ENCODE measurements at places on chromosomes 1 and 21.

DNA sequence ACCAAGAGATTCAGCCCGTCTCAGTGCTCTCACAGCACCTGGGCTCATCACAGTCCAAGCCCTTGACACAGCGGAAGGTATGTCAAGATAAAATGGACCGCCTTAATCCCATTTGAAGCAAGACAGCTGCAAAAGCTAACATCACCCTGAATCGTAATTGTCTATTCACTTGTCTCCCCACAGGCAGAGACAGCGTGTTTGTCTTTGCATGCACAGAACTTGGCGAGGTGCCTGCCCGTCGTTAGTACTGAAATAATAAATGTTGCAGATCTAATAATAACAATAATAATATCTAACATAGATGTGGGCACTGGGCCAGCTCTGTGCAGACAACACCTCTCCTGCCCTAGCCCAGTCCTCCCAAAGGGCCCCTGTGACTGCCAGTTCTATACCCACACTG is 271.7 kb downstream of the NPHP4 start:
- no peak for DNase-seq

- DNase-seq, result no peak
These were observed 86.6 kb downstream of the ASTN1 start for GRCh38 chr1:177077734-177078499.

DNA sequence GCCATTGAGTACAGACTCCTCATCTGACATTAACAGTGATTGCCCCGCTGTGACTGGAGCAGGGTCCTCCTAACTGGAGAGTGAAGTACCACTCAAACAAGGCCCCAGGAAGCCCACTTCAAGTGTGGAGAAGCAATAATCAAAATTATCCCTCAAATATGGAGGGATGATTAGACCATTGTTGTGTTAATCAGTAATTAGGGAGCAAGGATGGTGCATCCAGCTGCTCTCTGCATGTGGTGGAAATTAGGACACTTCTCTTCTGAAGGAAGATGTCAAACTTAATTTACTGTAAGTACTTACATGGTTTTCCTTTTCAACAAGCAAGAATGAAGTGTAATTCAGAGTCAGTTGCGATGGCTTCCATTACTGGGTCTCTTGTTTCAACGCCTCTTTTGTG is 3.4 kb upstream of the ZP4 start:
- DNase-seq, result no peak

DNA sequence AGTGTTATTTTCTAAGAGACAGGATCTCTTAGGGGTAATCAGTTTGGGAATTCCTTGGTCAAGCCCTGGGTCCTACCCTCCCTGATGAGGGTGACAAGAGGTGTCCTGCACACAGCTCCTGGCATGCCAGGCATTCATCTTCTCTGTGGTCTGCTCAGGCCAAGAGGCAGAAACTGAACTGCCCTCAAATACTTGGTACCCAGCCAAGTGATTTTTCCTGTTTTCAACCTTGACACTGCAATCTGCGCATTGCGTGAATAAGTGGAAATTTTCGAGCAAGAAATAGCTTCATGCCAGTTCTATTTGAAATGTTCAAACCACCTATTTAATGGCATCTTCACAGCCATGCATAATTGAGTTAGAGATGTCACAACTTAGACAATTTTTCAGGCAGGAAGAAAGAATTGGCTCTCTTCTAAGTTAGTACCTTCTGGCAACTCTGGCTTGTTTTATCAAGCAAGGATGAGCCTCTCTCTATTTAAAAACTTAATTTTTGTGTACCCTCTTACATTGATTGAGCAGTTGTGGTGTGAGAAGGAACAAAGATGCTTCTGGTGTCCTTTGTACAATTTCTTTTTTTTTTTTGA is 27.0 kb downstream of the DNM3 start:
- DNase-seq, result no peak

DNA sequence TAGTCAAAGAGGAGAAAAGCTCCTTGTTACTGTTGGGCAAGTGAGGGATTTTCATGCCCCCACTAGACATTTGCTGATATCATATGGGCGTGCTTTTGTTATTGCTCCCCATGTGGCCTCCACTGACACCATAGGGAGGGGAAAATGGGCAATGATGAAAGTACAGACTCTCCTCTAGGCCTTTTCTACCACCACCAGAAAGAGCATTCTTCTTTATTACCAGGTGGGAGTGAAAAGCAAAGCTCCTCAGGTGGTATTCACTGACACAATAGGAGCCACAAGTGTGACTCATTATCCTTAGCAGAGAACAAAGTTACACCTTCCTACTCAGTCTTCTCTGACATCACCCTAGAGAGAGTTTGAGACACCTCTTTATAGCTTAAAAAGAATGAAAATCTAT is 667.1 kb downstream of the LTN1 start:
- no peak for DNase-seq

DNA sequence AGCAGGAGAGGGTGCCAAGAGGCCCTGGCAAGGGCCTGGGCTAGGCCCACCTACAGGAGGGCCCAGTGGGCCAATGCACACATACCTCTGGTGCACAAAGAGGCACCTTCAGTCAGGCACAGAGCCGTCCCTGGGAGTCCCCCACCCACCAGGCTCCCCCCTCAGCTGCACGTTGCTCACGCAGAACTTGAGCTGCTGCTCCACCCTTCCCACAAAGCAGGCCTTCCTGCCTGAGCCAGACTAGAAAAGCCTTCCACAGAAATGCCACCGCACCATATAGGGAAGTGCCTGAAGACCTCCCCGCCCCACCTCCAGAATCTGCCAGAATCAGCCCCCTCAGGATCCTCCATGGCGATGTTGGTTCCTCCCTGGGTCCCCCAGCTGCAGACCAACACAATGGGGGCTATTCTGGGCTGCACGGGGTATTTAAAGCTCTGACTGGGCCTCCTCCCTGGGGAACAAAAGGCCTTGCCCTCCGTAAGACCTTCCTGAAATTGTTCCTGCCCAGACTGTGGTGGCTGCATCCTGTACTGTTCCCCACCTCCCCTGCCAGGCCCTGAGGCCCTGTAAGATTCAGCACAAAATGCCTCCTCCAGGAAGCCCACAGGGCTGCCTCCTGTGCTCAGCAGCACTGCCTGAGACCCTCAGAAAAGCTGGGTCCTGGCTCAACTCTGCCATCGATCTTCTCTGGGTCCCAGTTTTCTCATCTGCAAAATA is 27.2 kb downstream of the HSPG2 start:
- no peak for DNase-seq

DNA sequence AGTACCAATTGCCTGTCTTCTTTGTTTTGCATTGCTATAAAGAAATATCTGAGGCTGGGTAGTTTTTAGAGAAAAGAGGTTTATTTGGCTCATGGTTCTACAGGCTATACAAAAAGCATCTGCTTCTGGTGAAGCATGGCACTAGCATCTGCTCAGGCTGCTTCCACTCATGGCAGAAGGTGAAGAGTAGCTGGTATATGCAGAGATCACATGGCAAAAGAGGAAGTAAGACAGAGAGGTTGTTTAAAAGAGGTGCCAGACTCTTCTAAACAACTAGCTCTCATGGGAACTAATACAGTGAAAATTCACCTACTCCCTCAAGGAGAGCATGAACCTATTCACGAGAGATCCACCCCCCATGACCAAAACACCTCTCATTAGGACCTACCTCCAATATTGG is 56.7 kb upstream of the GUCA2B start:
- DNase-seq, result no peak

- DNase-seq, result no peak
These were observed 150.8 kb upstream of the PTGFR start for GRCh38 chr1:78340006-78340405.

DNA sequence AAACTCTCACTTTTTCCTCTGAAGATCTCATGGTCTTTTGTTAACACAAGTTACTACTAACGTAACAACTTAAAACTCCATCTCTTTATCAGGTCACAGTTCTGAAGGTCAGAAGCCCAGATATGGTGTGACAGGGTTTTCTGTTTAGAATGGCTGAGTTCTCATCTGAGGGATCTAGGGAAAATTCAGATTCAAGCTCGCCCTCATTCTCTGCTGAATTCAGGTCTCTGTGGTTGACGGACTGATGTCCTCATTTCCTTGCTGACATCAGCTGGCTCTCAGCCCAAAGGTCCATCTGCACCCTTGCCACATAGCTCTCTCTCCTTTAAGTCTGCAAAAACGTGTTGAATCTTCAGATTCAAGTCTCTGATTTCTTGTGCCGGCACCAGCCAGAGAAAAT is 6.1 kb upstream of the NTPCR start:
- DNase-seq, result no peak

DNA sequence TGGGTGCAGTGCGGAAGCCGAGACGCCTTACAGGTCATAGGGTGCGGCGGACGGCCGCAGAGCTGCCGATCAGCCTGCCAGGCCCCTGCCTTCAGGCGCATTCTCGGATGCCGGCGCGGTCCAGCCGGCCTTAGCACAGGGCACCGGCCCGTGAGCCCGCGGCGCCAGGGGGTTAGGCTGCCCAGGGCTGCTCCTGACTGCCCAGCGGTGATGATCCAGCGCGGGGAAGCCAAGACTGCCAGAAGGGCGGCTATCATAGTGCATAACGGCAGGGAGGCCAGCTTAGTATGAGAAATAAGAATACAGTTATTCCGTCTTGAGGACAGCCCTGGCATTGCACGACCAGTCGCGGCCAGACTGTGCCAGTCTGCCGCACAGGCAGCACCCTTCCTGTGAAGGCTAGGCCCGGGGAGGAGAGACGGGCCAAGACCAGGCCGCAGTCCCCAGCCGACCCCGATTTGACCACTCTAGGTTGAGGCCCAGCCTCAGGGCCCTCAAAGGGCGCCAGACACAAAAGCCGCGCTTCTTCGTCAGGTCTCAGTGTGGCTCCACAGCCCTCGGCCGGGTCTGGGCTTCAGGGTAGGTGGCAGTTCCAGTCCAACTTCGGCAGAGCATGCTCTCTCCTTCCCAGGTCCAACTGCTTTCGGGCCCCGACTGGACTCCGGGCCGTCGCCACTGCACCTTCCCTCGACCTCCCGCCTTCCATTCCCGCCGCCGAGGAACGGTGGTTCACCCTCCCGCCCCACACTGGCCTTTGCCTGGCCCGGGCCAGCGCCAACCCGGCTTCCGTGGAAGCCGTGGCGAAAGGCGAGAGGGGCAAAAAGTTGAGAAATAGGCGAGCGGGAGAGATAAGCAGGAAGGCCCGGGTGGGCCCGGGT is 829 bp downstream of the ALX3 start:
- DNase-seq, result no peak

DNA sequence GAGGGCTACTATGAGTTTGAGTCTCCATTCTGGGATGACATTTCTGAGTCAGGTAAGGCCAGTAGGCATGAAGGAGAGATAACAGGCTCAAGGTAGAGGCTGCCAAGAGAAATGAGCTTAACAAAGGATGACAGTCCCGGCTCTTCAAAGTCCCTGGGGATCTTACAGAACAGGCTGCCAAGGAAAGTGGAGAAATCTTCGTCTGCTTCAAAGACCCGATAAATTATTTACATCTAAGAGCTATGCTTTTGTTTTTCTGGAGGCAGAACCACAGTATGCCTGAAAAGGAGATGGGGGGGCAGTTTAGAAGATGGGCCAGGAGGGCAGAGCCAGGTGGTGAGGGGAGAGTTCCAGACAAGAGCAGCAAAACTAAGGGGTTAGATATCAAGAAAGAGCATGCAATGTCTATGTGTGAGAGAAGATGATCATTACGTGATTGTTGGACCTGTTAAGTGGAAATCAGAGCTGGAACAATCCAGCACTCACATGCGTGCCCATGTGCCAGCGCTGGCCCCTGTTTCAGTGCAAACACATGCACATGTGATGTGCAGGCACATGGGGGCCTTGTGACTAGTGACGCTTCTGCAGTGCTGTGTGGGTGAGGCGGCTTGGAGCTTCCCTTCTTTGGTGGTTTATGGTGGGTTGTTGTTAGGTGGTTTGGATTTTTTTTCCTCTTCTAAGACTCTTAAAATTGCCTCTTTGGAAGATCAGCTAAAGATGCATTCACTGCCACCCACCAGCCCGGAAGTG is 25.7 kb downstream of the CAMK1G start:
- DNase-seq, result no peak

- DNase-seq, result no peak
These were observed 311.8 kb downstream of the PTPRU start for GRCh38 chr1:29548091-29548490.

- DNase-seq, result no peak
These were observed 21.4 kb downstream of the CNST start for GRCh38 chr1:246587606-246588005.

- no peak for DNase-seq
These were observed 58.6 kb downstream of the TLR5 start for GRCh38 chr1:223084464-223084866.

DNA sequence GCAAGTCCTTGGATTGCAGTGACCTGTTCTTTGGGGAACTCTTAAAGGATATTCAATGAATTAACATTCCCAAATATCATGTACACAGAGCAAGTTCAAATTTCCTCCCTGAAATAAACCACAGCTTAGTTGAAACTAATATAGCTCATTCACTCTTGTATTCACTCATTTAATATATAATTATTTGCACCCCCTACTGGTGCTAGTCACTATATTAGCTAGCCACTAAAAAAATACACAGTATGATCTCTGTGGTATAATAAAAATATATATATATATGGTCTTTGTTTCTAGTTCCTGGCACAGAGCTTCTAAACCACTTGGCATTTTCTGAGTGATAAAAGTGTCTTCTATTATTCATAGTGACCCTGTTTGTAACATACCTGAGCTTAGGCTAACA is 177.3 kb upstream of the LYPLAL1 start:
- no peak for DNase-seq

GRCh38 chr1:22141554-22142314 is 1.2 kb downstream of the WNT4 start:
- DNase-seq, result no peak

DNA sequence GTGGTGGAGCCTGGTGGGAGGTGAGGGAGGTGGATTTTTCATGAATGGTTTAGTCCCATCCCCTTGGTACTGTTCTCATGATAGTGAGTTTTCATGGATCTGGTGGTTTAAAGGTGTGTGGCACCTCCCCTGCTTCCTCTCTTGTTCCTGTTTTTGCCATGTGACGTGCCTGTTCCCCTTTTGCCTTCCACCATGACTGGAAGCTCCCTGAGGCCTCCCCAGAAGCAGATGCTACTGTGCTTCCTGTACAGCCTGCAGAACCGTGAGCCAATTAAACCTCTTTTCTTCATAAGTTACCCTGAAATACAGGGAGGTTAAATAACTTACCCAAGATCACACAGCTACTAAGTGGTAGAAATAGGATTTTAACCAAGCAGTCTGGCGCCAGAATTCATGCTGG is 4.3 kb upstream of the HEYL start:
- no peak for DNase-seq

GRCh38 chr1:2368053-2368744 is 23.2 kb downstream of the MORN1 start:
- DNase-seq, result no peak

GRCh38 chr1:92495392-92496063 is 8.8 kb upstream of the GFI1 start:
- no peak for DNase-seq

GRCh38 chr1:66576645-66577044 is 42.7 kb downstream of the SGIP1 start:
- DNase-seq, result no peak

DNA sequence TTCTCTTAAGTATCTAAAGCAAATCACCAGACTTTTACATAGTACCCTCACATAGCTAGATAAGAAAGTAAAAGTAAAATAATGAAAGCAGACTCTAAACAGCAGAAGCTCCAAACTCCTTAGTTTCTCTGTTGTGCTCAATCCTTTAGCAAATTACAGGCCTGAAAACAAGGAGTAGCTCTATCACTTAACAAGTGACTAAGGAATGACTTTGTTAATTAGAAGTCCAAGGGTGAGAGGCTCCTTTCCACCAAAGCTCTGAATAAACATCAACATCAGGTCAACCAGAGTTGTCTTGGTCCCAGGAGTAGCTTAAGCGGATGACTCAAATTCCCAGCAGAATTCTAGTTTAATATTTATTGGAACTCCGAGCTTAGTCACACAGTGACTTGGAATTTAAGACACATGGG is 5.9 kb downstream of the NRIP1 start:
- no peak for DNase-seq

- DNase-seq, result no peak
These were observed 142.0 kb upstream of the ATP1B1 start for GRCh38 chr1:168964478-168964877.
